ENCODE measurements at places on chromosomes 16 and 17.

- DNase-seq: no peak
These were observed 15.9 kb upstream of the ZNF629 start for GRCh38 chr16:30802936-30803335.

- DNase-seq: no peak
These were observed 332.0 kb downstream of the XYLT1 start for GRCh38 chr16:17138801-17139200.

DNA sequence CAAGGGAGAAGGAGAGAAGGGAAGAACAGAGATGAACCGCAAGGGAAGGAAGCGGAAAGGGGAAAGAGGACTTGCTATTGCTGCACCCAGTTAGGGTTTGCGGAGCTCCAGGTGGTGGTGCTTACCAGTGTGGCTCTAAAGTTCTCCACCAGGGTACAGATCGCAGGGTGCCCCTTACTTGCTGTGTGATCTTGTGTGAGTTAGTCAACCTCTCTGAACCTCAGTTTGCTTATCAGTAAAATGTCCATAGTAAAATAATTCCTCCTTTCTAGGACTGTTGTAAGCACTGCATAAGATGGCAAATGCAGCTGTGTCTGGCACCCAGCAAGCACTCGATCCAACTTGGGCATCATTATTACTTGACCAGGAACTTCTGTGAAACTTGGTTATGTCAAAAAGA lies 230.7 kb upstream of the CDH5 start:
- DNase-seq: no peak

GRCh38 chr17:10683853-10684252 lies 13.5 kb downstream of the SCO1 start:
- DNase-seq: no peak

- DNase-seq: no peak
These were observed 64.3 kb downstream of the CNGB1 start for GRCh38 chr16:57906382-57907316.

DNA sequence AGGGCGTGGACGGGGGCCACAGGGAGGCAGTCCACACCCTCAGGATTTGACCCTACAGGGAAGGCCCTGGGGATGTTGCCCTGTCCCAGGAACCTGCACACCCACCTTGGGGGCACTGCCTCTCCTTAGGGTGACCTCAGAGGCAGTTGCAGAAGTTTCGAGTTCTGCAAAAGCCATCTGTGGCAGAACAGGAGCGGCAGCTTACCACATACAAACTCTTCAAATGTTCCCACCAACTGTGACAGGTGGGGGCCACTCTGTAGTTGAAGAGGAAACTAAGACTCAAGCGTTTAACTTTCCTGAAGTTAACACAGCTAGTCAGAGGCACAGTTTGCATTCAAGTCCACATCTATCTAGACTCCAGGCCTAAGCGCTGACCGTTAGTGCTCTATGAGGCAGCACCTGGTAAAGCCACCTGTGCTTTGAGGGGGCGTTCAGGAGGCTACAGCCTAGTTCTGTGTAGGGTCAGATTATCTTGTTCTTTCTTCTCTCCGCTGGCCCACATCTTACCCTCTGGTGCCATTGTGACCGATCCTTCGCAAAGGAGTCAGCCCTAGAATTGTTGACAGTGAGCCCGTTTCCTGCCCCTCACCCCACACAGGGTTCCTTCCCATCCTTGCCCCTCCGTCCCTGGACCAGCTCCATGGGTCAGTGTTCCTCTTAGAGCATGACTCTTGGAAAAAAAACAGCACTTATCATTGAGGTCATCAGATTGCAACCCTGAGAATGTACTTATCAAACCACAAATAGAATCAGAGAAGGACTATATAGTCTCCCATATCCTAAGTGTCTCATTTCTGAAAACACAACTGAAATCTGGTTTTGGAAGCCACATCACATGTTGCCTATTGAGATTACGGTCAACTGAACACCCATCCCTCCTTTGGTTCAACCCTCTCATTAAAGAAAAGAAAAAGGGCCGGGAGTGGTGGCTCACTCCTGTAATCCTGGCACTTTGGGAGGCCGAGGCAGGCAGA lies 45.4 kb downstream of the CDH1 start:
- no peak for DNase-seq

Data from stimulated activated CD8-positive, alpha-beta memory T cell treated with anti-CD3 and anti-CD28 coated beads, Interleukin-7, amount 100 ng/mL, for 1 hour (primary cell).